ENCODE measurements at places on chromosomes 6 and 20. TPM values are rescaled to one million over a fixed set of nuclear protein-coding genes. Genes with fewer than 3 reads are reported as not detected.

TRIM38 gene
- total RNA-seq: 8.1 TPM

LRP11 gene
- 35.1 TPM for total RNA-seq

PCED1A gene
- total RNA-seq: 22.1 TPM

ZNF512B gene
- 10.3 TPM for total RNA-seq

DNAH8 gene
- not detected for total RNA-seq

CST2 gene
- total RNA-seq: not detected

TRIM15 gene
- total RNA-seq: not detected

SLC17A2 gene
- not detected for total RNA-seq

KIFC1 gene
- 27.5 TPM for total RNA-seq

SFTA2 gene
- total RNA-seq: not detected

CGAS gene
- 8.3 TPM for total RNA-seq

GGTLC1 gene
- total RNA-seq: not detected

C6orf52 gene
- not detected for total RNA-seq

C6orf58 gene
- total RNA-seq: not detected

AURKA gene
- total RNA-seq: 2.2 TPM

KHDRBS2 gene
- total RNA-seq: 1.7 TPM

TRIM26 gene
- total RNA-seq: 35.4 TPM

RSPH9 gene
- 0.74 TPM for total RNA-seq

NMBR gene
- total RNA-seq: not detected

BNIP5 gene
- total RNA-seq: not detected

CST1 gene
- total RNA-seq: not detected

EGFL8 gene
- total RNA-seq: 13.3 TPM

RNF39 gene
- total RNA-seq: 18.2 TPM

OXT gene
- total RNA-seq: not detected

All from vagina (tissue), 2 donors.